ENCODE measurements at places on chromosomes 7 and 10. TPM values are rescaled to one million over a fixed set of nuclear protein-coding genes. Genes with fewer than 3 reads are reported as not detected.

GRCh38 chr7:101816595-101817470, 593 bp upstream of the CUX1 start:
- peak; percentile 37 for DNase-seq

DNA sequence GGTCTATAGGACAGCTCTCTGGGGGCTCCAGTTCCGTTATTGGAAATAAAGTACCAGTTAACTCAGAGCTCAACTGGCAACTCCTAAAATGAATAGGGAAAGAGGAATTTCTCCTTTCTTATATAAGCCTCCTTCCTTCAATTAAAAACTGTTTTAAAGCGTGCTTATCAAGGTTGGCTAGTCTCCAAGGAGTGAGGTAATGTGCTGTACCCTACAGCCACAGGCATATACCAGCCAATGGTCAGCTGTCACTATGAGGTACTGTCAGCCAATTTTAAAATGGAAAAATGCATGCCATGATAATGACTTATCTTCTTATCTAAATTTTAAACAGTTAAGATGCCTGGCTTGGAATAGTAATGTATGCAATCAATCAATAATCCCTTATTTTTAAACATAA, 76.2 kb downstream of the PLCE1 start:
- DNase-seq = peak; percentile 24

The NYAP1 gene
- total RNA-seq = 0.23 TPM

The RBP4 gene
- total RNA-seq = 0.17 TPM
